ENCODE measurements at places on chromosomes 2 and 18.

GRCh38 chr2:18005411-18005810 lies 126.9 kb downstream of the KCNS3 start:
- DNase-seq: no peak

GRCh38 chr2:70412294-70413070 lies 110.6 kb upstream of the FAM136A start:
- DNase-seq: no peak

- DNase-seq: no peak
Measured at GRCh38 chr2:42101206-42102023, 53.6 kb downstream of the PKDCC start.

DNA sequence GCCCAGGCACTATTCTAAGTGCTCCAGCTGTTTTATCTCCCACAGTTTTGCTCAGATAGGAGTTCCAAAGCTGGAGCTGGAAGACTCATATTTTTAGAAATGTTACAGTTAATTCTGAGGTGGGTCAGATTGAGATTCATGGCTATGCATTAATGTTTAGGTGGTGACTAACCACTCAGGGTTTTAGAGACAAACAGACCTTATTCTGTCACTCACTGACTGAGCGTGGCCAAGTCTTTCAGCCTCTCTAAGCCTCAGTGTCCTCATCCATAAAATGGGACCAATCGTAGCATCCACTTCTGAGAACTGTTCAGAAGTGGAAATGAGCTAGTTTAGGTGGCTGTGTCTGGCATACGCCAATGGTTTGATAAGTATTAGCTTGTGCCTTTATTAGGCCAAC lies 4.3 kb upstream of the CASP8 start:
- DNase-seq: no peak

GRCh38 chr2:56522605-56523089 lies 338.9 kb downstream of the CCDC85A start:
- no peak for DNase-seq

- no peak for DNase-seq
Measured at GRCh38 chr18:62525608-62526007, 2.8 kb downstream of the ZCCHC2 start.

DNA sequence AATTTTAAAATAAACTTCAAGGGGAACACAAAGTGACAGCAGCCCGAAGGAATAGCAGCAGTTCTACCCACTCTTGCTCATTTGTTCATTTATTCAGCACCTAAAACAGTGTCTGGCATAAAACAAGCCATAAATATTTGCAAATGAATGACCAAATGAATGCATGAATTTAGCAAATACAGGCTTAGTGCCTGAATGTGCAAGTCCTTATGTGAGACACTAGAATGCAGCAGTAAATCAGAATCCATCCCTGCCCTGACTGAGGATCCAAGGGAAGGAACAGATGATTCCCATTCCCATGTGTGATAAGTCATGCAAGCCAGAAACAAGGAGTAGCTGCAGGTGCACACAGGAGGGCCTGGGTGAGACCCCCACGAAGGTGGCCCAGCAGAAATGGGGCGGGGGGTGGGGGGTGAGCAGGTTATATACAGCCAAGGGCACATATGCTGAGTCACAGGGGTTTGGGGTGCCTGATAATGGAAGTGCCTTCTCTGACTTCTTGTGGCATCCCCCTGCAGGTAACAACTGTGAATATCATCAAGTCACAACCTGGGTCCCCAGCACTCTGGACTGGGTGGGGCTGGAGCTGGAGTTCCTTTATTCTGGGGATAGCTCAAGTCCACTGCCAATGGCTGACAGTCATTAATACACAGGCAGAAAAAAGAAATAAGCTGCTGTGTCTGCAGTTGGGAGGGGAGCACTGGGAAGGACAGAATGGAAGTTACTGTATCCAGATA lies 311.9 kb downstream of the TXNL1 start:
- no peak for DNase-seq

Data from stimulated activated CD8-positive, alpha-beta memory T cell treated with anti-CD3 and anti-CD28 coated beads, Interleukin-4, amount 100 ng/mL, for 4 hours (primary cell).